T-cell (primary cell): ENCODE measurements at places on chromosomes 2 and 18. TPM values are rescaled to one million over a fixed set of nuclear protein-coding genes. Genes with fewer than 3 reads are reported as not detected.

CRYGC gene
- not detected for total RNA-seq

RGPD4 gene
- 0.32 TPM for total RNA-seq

CTAGE1 gene
- total RNA-seq, result not detected

BZW1 gene
- 132 TPM for total RNA-seq

IRS1 gene
- 8.7 TPM for total RNA-seq

DSEL gene
- 2.4 TPM for total RNA-seq

ADRA2B gene
- total RNA-seq, result 0.33 TPM

TPO gene
- total RNA-seq, result 0.26 TPM

OSGEPL1 gene
- total RNA-seq, result 15.3 TPM

EPAS1 gene
- 1.5 TPM for total RNA-seq
